NCI-H774 (cell line): ENCODE measurements at places on chromosomes 1 and 21.

DNA sequence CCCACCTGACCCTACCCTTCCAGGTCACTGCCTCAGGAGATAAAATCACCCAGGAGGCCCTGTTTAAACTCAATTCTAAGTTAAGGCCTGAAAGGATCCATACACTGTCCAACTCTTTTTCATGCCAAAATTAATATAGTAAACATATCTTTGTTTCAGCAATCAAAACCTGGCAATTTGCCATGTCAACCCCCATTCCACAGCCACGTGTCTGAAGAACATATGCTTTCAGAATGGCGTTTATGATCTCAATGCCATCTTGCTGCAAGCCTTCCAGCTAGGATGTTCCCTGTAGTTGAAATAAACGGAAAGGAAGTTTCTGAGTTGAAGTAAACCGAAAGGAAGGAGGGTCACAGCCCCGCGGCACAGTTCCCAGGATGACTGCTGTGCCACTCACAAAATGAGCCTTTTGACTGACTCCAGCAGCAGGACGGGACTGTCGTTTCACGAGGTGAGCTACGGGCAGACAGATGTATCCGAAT is 472.0 kb downstream of the SMYD3 start:
- no peak for DNase-seq

DNA sequence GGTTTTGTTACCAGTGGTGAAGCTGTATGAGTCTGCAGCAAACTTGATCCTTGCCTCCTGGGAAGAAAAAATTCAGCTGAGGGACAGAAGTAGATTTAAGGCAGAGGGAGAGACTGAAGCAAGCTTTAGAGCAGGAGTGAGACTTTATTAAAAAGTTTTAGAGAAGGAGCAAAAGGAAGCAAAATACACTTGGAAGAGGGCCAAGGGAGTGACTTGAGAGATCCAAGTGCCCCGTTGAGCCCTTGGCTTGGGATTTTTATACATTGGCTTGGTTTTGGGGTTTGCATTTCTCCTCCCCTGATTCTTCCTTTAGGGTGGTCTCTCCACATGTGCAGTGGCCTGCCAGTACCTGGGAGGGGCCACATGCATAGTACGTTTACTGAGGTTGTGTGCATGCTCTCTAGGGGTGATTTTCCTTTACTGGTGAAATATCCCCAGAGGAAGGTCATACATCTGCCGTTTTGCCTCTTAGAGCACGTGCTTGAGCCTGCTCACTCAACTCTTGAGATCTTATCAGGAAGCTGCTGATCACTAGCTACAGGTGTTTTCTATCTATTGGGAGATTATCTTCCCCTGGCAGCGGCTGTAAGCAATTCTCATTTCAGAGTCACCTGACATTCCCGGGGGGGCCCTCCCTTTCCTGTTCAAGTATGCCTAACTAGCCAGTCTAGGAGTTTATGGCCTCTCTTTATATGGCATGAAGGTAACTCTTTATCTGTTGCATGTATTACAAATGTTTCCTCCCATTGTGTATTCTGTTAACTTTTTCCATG is 20.3 kb downstream of the FASLG start:
- DNase-seq: peak; percentile 15

DNA sequence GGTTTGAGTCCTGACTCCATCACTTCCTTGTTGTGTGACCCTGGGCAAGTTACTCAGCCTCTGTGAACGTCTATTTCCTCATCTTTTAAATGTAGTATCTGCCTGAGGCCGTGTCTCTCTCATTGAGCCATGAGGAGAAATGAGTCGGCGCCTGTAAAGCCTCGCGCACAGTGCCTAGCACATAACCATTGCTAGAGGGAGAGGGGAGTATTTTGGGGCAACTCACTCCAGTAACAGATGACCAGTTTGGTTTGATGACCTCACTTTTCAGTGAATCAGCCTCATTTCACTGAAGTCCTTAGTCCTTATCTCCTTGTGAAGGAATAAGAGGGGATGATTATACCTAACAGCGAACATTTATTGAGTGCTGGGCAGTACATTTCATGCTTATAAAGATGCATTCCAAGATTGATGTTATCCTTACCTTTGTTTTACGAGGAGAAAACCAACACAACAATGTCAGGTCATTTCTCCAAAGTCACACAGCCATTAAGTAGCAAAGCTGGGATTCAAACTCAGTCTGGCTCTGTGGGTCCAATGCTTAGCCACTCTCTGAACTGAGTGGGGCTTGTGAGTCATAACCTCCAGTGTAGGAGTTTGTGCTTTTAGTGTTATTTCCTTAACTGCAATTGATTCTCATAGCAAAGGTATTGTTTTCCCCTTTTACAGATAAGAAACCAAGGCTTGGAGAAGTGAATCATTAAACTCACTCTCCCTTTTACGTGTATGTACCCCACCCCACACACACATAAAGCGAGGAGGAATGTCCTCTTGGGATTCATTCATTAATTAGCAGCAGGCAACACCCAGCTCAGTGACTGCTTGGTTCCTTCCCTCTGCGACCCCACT is 25.9 kb downstream of the KCNC4 start:
- no peak for DNase-seq

GRCh38 chr1:160522622-160523345 is at the start of gene SLAMF6:
TSS of gene SLAMF6 (minus strand) at chr1:160523255. CDS start at chr1:160523192, 63 bp downstream.
- no peak for DNase-seq

DNA sequence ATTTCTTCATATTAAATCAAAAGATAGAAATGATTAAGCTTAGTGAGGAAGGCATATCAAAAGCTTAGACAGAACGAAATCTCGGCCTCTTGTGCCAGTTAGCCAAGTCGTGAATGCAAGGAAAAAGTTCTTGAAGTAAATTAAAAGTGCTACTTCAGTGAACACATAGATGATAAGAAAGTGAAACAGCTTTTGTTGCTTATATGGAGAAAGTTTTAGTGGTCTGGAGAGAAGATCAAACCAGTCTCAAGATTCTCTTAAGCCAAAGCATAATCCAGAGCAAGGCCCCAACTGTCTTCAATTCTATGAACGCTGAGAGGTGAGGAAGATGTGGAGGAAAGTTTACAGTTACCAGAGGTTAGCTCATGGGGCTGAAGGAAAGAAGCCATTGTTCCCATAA is 88.4 kb downstream of the ADGRL2 start:
- no peak for DNase-seq

GRCh38 chr1:22163137-22163536 is 20.2 kb upstream of the WNT4 start:
- DNase-seq: no peak

GRCh38 chr1:184088037-184088436 is 36.5 kb downstream of the TSEN15 start:
- DNase-seq: no peak

DNA sequence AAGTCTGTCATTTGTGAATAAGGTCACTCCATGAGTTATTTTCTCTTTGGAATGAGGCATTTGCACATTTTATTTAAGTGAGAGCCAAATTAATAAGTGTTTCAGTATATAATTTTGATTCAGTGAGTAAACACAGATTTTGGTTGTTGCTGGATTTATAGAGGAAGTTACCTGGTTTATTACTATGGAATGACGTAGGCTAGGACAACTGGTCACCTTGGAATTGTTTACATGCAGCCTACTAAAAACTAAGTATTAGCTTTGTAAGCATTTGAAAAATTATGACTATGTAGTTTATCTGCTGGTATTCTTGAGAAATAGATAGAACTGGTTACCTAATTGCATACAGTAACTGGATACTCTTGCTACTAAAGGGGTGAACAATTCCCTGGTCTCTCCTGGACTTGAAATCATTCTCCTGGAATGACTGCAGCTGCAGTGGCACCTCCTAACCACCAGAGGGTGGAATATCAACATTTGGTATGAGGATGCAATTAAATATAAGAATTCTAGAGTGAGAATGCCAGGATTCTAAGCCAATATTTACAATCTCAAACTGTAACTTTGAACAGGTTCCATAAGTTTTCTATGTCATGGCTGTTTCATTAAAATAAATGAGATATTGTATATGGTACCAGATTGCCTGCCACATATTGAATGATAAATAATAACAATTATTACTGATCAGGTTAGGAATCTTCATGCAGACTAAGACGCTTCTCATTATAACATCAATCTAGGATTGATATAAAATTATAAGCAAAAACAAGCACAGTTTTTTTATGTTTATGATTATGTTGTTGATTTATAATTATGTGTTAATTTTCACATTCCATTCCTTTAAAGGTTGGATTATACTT is 3.5 kb upstream of the KRTAP27-1 start:
- DNase-seq: no peak

DNA sequence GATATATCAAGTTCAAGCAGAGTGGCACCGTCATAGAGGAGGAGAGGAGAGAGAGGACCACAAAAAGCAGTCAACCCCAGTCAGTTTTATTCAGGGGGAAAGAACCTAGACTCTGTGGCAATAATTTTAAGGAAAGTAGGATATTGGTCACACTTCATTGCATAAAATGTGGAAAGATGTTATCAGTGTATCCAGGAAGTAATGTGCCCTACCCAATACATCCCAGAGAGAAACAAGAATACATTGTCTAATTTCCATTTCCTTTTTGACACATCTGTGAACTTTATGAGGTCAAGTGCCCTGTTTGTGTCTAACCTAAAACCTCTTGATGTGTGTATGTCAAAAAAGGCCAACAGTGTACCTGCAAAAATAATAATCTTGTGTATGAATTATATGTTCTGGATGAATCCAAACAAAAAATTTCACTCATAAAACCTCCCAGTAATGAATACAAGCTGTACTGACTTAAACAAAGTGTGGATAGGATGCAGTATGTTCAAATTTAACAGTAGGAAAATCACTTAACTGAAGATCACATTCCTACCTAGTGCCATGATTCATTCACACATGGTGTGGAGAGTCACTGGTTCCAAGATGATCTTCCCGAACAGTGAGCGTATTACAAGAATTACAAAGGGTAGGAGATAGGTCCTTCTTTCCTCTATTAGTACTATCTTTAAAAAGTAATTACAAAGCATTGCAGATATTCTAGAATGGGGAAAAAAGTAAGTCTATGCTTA is 712.1 kb upstream of the CXADR start:
- no peak for DNase-seq

- DNase-seq: no peak
Observed at GRCh38 chr1:225963735-225964530, 22.9 kb upstream of the LEFTY2 start.

DNA sequence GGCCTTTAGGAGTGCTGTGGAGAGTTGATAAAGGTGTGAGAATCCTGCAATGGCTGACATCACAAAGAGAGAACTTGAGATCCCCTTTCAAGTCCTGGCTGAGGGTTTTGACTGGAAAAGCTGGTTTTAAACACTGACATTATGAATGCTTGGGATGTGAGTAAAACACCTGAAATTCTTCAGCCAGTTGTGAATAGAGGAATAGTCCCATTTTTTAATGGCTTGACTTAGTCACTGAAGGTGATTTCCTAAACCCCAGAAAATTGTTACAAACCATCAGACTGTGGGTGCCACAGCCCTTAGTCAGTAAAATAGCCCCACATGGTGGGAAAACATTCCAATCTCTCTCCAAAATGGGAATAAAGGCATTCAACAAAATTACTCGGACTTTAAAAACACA is 107.7 kb upstream of the LMO4 start:
- no peak for DNase-seq

- peak; percentile 46 for DNase-seq
Observed at GRCh38 chr1:156656806-156657740, 15.2 kb downstream of the BCAN start.

DNA sequence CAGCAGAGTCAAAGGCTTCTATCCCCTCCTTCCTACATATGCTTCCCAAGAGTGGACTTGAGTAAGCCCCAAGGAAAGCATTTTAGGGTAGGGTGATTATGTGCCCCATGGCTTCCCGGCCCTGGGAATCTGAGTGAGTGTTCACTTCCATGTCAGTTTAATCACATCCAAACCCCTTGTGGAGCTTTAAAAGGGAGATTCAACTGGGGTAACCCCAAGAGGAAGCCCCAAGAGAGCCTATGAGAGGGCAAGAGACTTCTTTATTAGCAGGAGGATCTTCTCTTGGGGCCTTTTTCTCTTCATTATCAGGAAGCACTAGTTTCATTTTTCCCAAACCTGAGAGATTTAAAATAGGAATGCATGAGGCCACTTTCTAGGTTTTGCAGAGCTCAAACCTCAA is 97.0 kb upstream of the IRF2BP2 start:
- DNase-seq: no peak

DNA sequence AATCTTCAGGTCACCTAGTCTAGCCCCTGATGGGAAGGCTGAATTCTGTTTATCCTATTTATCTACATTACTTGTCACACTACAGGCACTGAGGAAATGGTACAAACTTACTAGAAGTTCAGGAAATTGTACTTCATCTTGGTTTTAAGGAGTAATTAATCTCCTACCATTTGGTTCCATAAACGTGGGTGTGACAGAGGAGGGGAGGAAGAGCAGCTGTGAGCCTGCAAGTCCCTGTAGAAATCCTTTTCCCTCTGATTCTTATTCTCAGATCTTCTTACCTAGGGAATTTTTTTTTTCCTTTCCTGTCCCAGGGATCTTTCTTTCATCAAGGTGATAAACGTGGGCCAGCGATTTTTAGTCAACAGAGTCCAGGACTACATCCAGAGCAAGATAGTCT is 14.1 kb downstream of the PFKFB2 start:
- no peak for DNase-seq

DNA sequence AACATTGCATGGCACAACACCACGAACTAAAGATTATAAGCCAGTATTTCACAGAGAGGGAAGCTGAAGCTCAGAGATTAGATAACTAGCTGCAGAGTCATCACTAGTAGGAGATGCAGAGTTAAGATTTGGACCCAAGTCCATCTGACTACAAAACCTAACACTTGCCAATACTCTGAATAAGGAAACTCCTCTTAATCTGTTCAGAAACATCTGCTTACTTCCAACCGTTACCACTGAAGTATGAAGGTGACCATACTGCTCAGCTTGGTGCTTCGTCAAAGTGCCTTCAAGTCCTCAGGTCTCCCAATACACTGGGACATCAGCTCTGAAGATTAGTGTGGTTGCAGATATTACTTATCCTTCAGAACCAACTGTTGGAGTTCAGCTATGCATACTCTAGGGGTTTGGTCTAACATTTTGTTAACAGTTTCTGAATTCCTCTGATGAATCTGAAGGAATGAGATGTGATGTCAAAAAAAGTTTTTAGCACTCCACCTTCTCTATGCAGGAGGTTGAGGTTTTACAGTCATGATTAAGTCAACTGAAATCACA is 179.6 kb downstream of the TPR start:
- DNase-seq: no peak

- no peak for DNase-seq
Observed at GRCh38 chr1:22922640-22923039, 50.0 kb downstream of the LACTBL1 start.

DNA sequence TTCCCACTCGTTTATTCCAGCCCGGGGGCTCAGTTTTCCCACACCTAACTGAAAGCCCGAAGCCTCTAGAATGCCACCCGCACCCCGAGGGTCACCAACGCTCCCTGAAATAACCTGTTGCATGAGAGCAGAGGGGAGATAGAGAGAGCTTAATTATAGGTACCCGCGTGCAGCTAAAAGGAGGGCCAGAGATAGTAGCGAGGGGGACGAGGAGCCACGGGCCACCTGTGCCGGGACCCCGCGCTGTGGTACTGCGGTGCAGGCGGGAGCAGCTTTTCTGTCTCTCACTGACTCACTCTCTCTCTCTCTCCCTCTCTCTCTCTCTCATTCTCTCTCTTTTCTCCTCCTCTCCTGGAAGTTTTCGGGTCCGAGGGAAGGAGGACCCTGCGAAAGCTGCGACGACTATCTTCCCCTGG is 716 bp downstream of the OLIG2 start:
- no peak for DNase-seq
